HEK293T (cell line): ENCODE measurements at places on chromosomes 3 and 15.
A peak's percentile ranks its signal among the peaks of the same experiment; 100 is the strongest.

- DNase-seq, result no peak
Measured at GRCh38 chr3:9803494-9803893, 6.6 kb upstream of the TTLL3 start.

DNA sequence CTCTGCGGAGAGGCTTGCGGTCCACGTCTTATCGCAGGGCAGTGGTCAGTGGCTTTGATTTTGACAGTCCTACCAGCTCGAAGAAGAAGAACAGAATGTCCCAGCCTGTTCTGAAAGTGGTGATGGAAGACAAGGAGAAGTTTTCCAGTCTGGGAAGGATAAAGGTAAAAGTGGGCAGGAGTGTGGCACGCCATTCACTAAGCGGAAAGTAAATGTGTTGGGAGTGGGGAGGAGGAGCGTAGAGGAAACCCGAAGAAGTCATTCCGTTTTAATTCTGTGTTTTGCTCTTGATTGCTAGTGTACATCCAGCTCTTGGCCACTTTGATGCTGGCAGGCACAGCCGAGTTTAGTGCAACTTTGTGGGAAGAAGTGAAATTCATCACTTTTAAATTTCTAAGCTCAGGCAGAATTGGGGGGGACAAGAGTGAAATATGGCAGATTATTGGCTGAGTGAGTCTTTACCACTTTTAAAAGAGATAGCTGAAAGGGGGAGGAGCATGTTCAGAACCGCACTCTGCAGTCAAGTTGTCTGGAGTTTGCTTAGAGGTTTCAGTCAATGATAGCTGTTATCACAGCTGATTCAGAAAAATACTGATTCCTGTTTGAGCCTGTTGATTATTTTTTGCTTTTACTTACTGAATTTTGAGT lies 1.8 kb downstream of the ARHGEF26 start:
- peak; percentile 25 for DNase-seq

DNA sequence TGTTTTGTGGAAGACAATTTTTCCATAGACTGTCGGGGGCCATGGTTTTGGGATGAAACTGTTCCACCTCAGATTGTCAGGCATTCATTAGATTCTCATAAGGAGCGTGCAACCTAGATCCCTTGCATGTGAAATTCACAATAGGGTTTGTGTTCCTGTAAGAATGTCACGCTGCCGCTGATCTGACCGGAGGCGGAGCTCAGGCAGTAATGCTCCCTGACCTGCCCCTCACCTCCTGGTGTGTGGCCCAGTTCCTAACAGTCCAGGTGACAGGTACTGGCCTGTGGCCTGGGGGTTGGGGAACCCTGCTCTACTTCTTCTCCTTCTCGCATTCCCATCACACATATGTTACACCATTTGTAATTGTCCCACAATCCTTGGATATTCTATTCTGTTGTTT lies 11.0 kb downstream of the CHRNA7 start:
- no peak for DNase-seq

- DNase-seq, result no peak
Measured at GRCh38 chr3:100982710-100983109, 10.5 kb downstream of the ABI3BP start.

DNA sequence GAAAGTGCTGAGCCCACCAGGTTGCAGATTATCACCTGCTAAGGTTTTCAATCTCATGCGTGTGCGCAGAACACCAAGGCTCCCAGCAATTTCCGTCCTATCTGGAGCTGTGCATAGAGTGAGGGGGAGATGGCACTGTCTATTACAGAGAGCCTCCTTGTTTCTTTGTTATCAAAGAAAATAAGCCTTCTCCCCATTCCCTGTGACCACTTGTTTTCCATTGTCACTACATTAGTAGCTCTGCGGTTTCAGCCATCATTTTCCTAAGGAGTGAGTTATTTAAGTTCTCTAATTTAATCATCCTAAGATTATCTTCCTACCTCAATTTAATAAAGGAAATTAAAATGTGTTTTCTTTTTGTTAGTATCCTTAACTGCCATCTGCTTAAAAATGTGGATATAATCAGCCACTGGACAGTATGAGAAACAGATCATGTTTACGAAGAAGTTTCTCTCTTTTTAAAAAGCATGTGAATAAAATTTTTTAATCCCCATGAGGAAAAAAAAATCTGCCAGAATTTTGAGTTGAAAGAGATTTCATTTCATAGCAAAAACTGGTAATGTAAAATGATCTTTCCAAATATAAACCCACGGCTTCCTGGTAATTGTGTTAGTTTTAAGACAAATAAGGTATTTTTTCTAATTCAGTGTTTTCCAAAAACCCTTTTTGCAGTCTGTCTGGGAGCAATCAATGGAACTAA lies 172.3 kb upstream of the UBE2E1 start:
- no peak for DNase-seq

DNA sequence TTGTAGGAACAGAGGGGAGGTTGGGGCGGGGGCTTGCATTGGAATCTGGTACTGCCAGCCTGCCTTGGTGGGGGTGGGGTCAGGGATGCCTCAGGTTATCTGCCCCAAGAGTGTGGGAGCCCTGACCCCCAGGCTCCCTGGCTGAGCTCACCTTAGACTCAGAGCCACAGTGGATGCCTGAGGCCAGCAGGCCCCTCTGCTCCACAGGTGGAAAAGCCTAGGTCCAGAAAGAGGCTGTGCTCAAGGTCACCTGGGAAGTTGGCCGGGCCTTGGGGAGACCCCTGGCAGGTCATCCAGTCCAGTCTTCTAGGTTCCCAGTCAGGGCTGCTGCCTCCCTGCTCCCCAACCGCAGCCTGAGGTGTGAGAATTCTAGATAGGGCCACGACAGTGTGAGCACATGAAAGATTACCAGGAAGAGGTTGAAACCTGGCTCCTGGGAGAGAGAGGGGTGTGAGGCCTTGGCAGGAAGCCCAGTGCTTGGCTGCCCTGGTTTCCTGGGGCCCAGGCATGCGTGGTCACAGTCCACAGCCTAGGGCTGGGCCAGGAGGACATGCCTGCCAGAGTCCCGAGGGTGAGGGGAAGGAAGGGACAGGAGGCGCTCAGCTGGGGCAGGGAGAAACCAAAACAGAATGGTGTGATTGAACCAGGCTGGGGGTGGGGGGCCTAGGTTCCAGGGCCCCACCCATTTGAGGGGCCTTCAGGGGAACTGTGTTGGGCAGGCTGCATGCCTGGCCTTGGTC lies 4.9 kb downstream of the HDAC11 start:
- DNase-seq, result no peak

DNA sequence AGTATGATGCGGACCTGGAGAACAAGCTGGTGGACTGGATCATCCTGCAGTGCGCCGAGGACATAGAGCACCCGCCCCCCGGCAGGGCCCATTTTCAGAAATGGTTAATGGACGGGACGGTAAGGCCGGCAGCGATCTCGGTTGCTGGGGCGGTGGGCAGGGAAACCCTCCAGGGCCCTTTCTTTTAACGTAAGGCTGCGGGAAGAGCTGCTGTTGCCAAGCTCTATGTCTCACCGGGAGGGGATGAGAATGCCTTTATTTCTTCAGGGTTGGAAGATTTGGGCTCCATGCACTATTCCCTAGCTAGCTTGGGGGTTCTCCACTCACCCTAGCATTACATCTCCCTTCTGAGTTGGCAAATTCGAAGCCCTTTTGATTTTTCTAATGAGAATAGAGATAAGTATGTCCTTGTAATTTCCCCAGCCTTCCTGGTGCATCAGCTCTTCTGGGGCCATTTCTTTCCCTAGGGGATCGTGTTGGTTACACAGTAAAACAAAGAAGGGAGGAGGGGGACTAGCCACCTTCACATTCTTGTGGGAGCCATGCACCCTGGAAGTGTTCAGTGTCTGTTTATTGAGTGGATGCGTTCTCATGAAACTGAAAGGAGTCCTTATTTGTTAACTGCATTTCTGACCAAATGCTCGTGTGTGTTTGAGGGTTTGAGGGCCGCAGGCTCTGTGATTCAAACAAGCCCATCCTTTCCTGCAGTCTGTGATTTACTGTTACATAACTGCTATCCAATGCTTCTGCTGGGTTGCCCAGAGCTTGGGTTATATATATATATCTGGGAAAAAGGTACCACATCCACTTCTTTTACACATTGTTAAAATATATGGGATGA lies 982 bp downstream of the TAGLN3 start:
- no peak for DNase-seq

GRCh38 chr3:155233213-155233612 lies 60.3 kb downstream of the STRIT1 start:
- DNase-seq, result peak; percentile 17

- no peak for DNase-seq
Measured at GRCh38 chr3:114707252-114707860, 413.5 kb downstream of the TIGIT start.

- DNase-seq, result no peak
Measured at GRCh38 chr3:125160606-125161371, 51.8 kb downstream of the SLC12A8 start.

DNA sequence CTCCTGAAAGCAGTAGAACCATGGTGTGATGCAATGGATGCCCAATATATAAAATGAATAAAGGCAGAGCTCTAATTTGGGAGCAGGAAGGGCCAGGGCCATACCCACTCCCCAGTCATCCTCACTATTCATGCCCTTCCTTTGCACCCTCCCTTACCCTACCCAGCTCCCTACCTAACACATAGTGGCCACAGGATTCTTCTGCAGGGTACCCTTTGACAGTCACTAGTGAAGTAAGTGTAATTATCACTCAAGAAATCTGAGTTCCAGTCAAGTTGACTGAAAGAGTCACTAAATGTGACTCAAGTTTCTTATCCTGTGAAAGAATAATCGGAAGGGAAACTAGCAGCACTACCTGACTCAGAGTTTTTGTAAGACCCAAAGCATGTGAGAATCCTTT lies 69.2 kb downstream of the RASA2 start:
- no peak for DNase-seq

- no peak for DNase-seq
Measured at GRCh38 chr3:52167240-52167639, 13.0 kb upstream of the POC1A start.
